ENCODE measurements at places on chromosomes 16 and 17.

DNA sequence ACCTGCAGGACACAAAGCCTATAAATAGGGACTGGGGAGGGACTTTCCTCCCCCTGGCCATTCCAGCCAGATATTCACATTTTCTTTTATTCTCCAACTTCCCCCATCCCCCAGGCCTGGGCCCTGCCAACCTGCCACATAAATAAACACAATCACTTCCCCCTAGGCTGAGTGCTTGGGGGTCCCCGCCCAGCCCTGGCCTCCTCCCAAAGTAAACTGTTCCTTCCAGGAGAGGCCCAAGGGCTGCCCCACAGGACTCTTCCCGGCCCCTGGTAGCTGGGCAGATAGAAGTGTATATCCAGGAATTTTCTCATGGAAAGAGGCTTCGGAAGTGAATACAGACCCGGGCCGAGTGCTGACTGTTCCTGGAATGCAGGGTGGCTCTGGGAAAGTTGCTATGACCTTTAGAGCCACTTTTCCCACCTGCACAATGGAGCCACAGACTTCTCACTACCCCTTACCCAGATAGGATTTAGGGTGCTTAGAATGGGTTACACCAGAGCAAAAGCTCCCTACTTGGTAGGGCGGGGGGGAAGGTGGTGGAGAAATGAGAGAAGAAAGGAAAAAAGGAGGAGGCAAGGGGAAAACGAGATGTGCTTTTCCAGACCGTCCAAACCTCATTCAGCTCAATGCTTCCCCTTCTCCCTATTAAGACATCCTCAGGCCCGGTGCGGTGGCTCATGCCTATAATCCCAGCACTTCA lies 8.5 kb downstream of the CSF3 start:
- no peak for DNase-seq

GRCh38 chr17:72614871-72615626 lies 477.4 kb downstream of the SLC39A11 start:
- DNase-seq = no peak

GRCh38 chr16:12494661-12495060 lies 309.0 kb downstream of the CPPED1 start:
- DNase-seq = no peak

DNA sequence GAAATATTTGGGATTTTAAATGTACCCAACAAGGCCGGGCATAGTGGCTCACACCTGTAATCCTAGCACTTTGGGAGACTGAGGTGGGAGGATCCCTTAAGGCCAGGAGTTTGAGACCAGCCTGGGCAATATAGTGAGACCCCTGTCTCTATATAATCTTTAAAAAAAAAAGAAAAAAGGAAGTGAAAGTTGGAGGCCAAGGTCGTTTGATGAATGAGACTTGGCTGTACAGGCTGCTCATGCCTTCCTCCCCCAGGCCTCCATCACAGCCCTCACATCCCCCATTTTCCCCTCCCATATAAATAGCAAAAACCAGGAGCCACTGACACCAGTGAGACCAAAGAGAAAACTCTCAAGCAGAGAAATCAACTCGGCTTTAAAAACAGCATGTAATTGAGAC lies 3.3 kb upstream of the CA7 start:
- DNase-seq = no peak
